LNCaP clone FGC (cell line): ENCODE measurements at places on chromosomes 2 and 18.

- no peak for DNase-seq
Measured at GRCh38 chr2:60318544-60318943, 234.9 kb downstream of the BCL11A start.

- peak; percentile 65 for DNase-seq
Measured at GRCh38 chr2:239009589-239009961, 161.7 kb downstream of the TWIST2 start.

GRCh38 chr2:191126386-191127085, 24.3 kb downstream of the STAT4 start:
- DNase-seq: no peak

GRCh38 chr18:48806551-48807261, 144.1 kb downstream of the SMAD7 start:
- DNase-seq: no peak

GRCh38 chr2:99618579-99619097, 128.8 kb upstream of the REV1 start:
- no peak for DNase-seq
